NCI-H748 treated with DMSO at 0.1 percent for 48 hours (cell line): ENCODE measurements at places on chromosomes 2 and 18.

GRCh38 chr2:46485002-46485401 lies 5.6 kb downstream of the TMEM247 start:
- DNase-seq = no peak

DNA sequence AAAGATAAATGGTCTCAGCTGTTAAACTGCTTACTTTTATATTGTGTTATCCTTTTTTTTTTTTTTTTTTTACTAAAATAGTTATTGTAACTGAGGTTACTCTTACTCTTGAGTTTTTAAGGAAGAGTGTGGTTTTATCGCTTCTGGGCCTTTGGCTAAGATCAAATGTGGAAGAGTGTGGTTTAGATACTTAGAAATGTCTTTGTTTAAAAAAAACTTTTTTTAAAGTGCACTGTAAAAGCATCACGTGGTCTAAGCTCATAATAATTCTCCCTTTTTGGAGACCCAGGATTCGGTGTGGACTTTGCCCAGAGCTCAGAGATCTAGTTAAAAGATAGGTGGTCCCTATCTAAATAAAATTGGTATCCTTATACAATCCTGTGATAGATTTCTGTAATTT lies 11.9 kb upstream of the OXER1 start:
- no peak for DNase-seq

DNA sequence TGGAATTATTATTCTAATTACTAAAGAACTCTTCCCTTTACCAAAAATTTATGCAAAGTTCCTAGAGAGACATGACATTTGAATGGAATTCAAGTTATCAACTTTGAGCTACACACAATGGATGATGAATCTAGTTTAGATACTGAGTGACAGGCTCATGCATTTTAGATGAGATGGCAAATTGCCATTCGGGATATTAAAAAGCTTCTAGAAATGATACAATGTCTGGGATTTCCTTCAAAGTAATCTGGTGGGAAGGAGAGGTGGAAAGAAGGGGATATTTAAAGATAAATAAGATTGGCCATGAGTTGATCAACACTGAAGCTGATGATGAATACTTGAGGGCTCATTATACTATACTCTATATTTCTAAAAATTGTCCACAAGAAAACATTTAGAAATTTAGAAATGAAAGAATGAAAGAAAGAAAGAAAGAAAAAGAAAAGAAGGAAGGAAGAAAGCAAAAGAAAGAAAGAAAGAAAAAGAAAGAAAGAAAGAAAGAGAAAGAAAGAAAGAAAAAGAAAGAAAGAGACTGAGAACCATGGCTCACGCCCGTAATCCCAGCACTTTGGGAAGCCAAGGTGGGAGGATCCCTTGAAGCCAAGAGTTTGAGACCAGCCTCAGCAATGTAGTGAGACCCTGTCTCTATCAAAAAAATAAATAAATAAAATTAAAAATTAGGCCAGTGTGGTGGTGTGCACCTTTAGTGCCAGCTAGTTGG lies 62.6 kb upstream of the NEDD4L start:
- no peak for DNase-seq

DNA sequence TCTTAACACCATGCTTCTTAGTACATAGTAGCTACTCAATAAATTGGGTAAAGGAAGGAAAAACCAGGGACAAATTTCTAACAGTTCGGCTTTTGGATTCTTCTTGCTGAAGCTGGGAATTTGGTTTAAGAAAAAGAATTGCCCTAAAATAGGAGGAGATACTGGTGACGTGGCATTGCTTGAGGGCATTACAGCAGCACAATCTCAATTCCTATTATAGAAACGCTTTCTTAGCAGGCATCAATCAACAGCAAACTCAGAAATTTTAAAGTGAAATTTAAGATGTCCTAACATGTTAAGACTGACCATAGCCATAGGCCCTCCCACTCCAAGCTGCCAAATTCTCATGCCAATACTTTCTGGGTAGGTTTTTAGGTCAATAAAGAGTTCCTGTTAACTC lies 169.5 kb downstream of the SRBD1 start:
- DNase-seq = no peak

GRCh38 chr2:129764376-129765325 lies 214.8 kb upstream of the RAB6C start:
- no peak for DNase-seq

DNA sequence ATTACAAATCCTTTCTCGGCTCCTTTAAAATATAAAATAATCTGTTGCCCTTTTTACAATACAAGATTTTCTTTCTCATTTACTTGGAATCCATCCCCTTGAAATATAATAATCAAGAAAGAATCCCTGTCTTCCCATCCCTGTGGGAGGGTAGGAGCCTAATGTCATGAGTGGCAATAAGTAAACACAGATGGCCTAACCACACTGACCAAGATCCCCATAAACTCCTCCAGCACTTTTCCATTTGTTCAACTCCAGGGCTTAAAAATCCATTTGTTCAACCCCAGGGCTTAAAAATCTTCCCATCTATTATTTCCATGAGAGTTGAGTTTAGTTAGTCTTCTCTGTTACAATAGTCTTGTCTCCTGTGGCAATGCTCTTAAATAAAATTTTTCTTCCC lies 297.6 kb downstream of the CDH7 start:
- no peak for DNase-seq

- no peak for DNase-seq
These were observed 284.1 kb downstream of the DSEL start for GRCh38 chr18:67232406-67232805.

GRCh38 chr2:143219266-143219665 lies 90.0 kb downstream of the ARHGAP15 start:
- DNase-seq = no peak

DNA sequence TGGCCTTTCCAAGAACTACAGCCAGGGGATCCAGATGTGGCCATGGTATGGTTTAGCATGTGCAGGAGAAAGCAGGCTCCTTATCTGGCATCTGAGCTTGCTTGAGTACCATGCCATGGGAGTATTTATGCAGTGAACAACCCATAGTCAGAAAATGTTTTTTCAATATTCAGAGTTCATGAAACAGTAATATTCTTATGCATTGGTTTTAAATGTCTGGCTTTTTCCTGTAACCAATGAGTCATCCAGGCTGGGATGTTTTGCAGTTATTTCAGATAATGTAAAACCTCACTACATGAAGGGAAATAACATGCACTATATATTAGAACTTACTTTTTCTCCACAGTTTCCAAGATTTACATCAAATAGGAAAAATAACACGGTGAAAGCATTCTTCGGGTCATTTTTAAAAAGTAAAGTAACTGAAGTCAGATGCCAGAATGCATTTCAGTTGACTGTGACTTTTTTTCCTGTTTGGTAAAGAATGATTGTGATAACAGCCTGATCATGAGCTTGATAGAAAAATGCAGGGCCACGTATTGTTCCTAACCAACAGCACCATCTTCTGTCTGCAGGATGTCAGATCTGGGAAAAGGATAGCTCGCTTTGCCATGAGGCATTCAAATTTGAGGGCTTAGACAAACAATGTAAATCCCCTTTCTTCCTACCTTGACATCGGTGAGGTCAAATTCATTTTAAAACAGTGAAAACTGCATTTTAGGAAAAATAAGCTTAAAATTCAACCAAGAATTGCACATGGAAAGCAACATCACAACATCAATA lies 152.8 kb downstream of the DSC3 start:
- no peak for DNase-seq

DNA sequence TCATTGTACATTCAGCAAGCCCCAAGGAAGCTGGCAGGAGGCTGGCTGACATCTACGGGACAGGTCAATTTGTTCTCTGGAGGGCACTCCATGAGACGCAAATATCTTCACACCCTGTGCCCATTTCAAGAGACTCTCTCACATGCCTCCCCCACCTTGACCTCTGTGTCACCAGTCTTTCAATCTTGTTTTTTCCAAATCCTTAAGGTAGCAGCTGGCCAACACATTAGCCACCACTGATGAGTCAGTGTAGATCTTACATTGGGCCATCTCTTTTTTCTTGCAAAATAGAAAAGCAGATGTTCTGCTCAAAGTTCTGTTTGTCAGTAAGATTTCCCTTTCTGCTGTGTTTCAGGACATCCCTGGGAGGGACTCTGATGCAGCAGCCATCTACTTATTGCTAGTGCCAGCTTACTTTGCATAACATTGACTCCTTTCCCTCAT lies 1.7 kb upstream of the DPP4 start:
- DNase-seq = no peak

DNA sequence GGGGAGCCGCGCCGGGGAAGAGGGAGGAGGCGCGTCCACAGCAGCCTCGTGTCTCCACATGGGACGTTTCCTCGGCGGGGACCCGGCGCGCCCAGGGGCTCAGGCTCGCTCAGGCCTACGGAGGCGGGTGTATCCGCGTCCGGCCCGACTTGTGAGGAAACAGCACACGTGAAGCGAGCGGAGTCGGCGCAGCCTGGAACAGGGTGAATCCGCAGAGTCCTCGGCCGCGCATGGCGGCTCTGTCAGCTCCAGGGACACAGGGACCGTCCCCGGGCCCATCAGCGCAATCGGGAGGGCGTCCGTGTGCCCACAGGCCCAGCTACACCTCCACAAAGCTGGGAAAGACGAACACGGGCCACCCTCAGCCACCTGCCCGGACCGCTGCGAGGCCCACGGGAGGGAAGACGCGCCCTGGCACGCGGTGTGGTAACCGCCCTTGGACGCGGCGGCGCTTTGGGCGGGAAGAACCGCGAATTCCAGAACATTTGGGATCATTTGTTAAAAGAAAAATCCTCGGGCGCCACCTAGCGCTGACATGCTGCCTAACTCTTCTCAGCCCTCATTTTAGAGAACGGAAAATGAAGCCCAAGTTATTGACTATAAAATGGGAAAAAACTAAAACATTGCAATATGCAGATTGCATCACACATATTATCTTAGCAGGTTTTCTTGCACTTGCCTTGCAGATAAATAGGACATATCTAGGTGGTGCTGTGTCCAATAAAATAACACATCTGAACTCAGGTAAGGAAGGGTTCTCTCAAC lies 40.4 kb downstream of the TMEM18 start:
- DNase-seq = peak; percentile 9

- DNase-seq = peak; percentile 91
These were observed 216.5 kb downstream of the CDCA7 start for GRCh38 chr2:173571021-173571821.

DNA sequence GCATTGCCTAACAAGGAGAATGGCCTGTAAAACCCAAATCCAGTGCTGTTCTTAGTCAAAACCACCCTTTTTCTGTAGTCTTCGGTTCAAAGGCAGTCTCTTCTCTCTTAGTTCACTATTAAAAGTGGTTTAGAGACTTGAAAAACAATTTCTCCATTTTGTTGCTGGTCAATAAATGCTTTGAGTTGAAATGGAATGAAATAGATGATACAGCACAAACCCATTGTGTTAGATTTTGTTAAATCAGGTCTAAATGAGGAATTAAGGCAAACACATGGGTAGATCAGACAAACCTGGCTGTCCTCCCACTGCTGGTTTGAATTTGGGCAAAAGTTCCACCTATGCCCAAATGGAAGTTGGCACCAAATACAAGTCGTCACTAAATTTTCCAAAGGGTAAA lies 150.1 kb upstream of the SERTAD2 start:
- no peak for DNase-seq

DNA sequence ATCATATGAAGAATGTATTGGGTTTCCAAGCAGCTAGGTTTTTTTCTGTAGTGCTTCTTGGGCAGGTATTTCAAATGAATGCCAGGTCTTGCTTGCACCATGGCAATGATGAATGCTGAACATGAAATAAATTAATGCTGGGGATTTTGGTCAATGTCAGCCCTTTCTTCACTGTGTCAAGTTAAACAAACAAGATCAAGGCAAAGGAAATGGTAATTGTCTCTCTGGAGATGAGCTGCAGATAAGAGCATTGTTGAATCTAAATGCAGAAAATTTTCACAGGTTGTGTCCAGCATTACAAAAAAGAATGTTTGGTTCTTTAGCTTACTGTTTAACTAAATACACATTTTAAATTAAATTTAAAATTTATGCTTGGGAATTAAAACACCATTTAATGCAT lies 144.3 kb downstream of the GPD2 start:
- DNase-seq = no peak

GRCh38 chr2:204201507-204201906 lies 264.9 kb downstream of the ICOS start:
- no peak for DNase-seq

- DNase-seq = no peak
These were observed 29.9 kb downstream of the ANO7 start for GRCh38 chr2:241218131-241219029.

- DNase-seq = no peak
These were observed 187.3 kb upstream of the TNP1 start for GRCh38 chr2:217047209-217047608.

GRCh38 chr2:11492720-11493119 lies 26.8 kb upstream of the E2F6 start:
- no peak for DNase-seq
